Glomerular endothelial cell (primary cell): ENCODE measurements at places on chromosomes 12 and 14. TPM values are rescaled to one million over a fixed set of nuclear protein-coding genes. Genes with fewer than 3 reads are reported as not detected.

The PPM1H gene
- total RNA-seq: 4.1 and 7.2 TPM in 2 replicates

The CREBL2 gene
- total RNA-seq: 17.3 and 26.3 TPM in 2 replicates

The SLC17A8 gene
- not detected in 2 replicates for total RNA-seq

The FAM181A gene
- not detected in 2 replicates for total RNA-seq

The DBX2 gene
- total RNA-seq: not detected in 2 replicates

The OASL gene
- 0.39 and 2.4 TPM in 2 replicates for total RNA-seq

The C14orf180 gene
- total RNA-seq: not detected in 2 replicates
